ENCODE measurements at places on chromosomes 1 and 21.
A peak's percentile ranks its signal among the peaks of the same experiment; 100 is the strongest.

DNA sequence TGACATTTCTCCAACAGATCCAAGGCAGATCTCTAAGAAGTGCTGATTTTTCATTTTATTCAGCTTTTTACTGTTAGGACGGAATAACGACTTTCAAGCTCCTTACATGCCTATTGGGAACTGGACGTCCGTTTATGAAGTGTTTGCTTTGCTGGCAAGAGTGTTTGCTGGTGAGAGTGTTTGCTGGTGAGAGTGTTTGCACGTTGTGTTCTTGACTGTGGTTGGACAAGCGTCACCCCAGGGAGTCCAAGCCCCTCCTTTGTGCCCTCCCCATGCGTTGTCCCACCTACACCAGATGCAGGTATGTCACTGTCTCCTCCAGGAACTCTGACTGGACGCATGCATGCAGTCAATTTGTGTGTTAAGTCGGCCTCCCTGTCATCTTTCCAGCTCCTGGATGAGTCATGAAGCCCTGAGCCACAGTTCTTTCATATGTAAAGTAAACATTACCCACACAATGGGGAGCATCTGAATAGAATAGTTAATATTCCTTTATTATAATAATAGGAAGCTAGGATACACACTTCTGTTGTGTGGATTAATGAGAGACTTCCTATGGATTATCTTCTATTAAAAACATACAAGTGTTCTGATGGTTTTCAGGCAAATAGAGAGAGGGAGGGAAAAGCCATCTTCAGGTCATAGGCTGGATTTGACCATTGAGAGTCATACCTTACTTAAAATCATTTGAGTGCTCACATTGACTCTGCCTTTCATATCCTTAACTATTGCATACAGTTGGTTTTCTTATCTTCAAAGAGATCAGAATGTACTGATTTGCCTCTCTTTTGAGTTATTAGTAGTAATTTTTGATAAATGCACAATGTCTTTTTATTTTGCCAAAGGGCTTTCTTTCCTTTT lies 119.2 kb downstream of the GALNT2 start:
- peak; percentile 30 for DNase-seq

GRCh38 chr1:26285366-26286063 lies 5.6 kb downstream of the SH3BGRL3 start:
- no peak for DNase-seq

DNA sequence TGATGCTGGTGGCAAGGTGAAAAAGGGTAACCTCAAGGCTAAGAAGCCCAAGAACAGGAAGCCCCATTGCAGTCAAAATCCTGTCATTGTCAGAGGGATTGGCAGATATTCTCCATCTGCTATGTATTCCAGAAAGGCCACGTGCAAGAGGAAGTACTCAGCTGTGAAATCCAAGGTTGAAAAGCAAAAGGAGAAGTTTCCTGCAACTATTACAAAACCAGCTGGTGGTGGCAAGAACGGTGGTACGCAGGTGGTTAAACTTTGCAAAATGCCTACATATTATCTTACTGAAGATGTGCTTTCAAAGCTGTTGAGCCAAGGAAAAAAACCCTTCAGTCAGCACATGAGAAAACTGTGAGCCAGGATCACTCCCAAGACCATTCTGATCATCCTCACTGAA lies 13.7 kb upstream of the VPS45 start:
- DNase-seq, result peak; percentile 78

GRCh38 chr1:20259646-20260045 lies 31.0 kb upstream of the VWA5B1 start:
- DNase-seq, result no peak

DNA sequence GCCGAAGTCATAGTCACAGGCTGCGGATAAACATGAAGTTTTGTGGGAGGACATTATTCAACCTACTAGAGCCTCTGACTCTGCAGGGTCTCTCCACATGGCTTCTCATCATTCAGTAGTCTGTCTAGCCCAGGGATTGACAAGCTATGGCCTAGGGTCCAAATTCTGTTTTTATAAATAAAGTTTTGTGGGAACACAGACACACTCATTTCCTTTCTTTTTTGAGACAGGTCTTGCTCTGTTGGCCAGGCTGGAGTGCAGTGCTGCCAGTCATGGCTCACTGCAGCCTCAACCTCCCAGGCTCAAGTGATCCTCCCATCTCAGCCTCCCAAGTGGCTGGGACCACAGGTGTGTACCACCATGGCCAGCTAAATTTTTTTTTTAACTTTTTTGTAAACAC lies 8.1 kb upstream of the ENO1 start:
- DNase-seq, result no peak

- no peak for DNase-seq
These were observed 14.6 kb downstream of the STRIP1 start for GRCh38 chr1:110048923-110049601.

- no peak for DNase-seq
These were observed 125.4 kb upstream of the USP25 start for GRCh38 chr21:15604413-15604812.

DNA sequence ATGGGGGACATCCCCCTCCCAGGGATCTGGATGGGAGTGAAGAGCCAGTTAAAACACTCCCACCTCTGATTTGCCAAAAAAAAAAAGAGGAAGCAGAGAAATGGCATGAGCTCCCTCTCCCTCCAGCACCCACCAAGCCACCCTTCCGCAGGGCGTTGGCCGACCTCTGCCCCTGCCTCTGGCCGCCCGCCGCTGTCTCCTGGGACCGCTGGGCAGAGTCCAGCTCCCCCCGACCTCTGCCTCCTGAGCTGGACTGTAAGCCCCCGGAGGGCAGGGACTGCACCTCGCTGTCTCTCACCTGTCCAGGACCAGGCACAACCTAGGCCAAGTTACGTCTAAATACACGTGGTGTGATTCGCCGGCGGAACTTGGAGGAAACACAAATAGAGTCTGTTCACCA lies 174.3 kb downstream of the PRDM16 start:
- no peak for DNase-seq

DNA sequence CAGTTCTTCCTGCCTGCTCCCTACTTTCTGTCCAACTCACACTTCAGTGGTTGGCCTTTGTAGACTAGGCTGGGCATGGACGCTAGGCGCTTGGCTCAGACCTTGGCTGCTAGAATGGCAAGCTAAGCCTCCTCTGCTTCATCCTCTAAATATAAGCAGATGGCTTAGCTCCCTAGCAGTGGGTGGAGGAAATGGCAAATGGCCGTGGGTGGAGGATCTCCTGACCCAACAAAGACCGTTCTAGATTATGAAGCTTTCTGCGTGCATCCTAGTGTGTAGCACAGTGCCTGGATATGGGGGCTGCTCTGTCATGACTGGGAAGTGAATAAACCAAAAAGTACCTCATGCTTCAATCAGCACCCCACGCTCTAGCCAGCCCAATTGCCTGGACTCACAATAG lies 10.4 kb upstream of the ETV3L start:
- DNase-seq, result no peak

DNA sequence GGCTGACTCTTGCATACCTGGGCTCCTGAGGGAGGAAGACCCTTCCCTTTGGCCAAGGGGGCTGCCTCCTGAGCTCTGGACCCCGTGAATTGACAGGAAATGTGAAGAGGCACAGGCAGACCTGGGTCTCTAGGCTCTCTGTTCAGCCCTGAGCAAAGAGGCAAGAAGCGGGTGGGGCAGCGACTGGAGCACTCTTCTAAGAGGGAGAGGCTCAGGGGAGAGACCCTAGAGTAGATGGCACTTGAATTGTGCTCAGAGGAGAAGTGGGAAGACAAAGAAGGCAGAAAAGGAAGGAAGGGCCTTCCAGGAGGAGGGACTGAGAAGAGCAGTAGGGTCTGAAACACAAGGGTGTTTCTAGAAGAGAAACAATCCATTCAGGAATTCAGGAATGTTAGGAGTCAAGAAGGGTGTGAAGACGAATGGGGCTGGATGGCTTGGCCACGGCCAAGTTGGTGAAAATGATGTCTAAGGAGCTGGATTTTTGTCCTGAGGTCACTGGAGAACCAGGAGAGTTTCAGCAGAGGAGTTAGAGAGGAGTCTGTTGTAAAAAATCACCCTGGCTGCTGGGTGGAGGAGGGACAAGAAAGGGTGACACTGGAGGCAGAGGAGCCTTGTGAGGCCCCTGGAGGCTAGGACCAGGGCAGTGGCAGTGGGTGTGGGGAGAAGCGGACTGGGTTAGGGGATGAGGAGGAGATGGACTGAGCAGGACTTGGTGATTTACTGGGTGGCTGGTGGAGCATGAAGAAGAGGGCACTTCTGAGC lies 5.3 kb downstream of the TIE1 start:
- no peak for DNase-seq

DNA sequence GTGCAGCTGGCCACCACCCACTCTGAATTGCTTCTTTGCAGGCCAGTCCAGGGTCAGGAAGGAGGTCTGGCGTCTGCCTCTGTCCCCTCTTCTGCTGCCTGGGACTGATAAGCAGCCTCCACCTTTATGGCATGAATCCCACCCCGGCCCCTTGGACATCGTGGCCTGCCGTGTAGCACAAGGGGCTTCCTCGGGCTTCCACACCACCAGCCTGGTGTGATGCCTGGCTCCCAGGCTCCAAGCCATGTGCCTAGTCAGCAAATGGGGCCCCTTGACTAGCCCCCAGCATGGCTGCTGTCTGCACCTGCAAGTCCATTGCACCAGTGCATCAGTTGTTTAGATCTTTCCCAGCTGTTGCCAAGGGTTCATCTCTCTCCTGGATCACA lies 9.9 kb upstream of the ARF1 start:
- no peak for DNase-seq

- DNase-seq, result no peak
These were observed 136.7 kb upstream of the C1orf105 start for GRCh38 chr1:172283766-172284165.

GRCh38 chr1:100869996-100870395 lies 24.6 kb downstream of the EXTL2 start:
- DNase-seq, result no peak

GRCh38 chr1:226512076-226512728 lies 36.4 kb upstream of the STUM start:
- no peak for DNase-seq

GRCh38 chr21:34827445-34828235 lies 158.8 kb downstream of the CLIC6 start:
- no peak for DNase-seq

DNA sequence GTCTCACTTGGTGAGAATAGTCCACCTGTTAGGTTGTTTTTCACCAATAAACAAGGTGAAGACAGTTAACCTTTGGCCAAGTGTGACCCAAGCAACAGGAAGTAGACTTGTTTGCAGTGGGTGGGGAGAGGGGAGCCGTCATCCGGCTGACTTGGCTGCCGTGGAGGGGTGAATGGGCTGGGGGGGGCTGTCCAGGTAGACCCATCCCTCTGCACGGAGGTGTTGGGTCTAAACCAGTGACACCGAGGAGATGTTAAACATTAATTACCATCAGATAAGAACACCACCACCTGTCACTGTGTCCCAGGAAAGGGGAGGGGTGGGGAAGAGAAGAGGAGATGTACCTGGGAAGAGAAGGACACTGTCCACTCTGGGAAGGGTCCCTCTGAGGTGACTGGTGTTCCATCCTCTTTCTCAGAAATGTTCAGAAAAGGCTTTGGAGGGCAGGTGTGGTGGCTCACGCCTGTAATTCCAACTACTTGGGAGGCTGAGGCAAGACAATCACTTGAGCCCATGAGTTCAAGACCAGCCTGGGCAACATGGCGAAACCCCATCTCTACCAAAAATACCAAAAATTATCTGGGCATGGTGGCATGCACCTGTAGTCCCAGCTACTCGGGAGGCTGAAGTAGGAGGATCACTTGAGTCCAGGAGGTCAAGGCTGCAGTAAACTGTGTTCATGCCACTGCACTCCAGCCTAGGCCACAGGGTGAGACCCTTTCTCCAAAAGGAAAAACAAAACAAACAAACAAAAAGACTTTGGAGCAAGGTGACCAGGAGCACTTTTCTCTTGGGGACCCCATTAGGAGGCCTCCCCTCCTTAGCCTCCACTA lies 6.7 kb upstream of the MYOM3 start:
- no peak for DNase-seq

DNA sequence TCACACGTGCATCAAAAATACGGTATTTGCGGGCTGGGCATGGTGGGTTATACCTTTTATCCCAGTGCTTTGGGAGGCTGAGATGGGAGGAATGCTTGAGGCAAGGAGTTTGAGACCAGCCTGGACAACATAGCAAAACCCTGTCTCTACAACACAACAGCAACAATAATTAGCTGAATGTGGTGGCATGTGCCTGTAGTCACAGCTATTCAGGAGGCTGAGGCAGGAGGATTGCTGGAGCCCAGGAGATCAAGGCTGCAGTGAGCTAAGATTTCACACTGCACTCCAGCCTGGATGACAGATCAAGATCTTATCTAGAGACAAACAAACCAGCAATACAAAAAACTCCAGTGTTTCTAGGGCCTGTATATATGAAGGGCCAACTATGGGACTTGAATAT lies 30.6 kb downstream of the PTPRU start:
- no peak for DNase-seq

DNA sequence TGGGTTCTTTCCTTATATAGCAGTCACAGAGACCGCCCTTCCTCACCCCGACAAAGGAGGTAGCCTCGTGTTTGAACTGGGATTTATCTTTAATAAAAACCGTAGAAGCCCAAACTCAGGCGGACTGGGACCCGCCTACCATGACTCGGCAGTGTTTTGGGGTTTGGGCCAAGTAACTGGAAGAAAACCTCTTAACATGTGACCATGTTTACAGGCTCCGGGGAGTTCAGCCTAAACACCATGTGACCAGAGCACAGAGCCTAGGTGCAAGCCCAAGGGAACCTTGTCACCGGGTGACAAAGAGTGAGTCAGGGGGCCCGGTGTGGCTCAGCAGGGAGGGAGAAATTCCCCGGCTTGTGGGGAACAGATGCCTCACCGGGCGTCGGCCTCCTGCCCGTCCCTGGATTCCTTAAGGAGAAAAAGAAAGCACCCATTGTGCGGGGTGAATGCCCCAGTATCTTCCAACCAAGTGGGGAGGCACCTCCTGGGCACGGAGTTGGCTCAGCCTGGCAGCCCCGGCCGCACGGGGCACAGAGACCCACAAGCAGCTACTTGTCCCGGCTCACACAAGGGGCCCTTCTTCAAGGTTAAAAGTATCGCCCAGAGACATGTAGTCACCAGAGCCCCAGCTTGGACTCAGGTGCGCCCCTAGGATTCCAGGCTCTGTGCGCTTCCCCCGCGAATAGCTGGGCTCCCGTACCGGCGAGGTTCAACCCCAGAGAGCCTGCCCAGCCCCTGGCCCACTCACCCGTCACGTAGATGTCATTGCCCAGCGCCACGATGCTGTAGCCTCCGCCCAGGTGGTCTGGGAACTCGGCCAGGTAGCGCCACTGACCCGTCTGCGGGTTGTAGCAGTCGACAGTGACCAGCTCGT lies 1.4 kb downstream of the KLHL21 start:
- no peak for DNase-seq

All from NCI-H526 (cell line).